Kasumi-1 (cell line): ENCODE measurements at places on chromosomes 11 and 22.

- no peak for DNase-seq
Measured at GRCh38 chr11:45879803-45880686, 5.4 kb upstream of the MAPK8IP1 start.

GRCh38 chr11:12200279-12200990 lies 90.0 kb downstream of the MICAL2 start:
- DNase-seq: no peak

DNA sequence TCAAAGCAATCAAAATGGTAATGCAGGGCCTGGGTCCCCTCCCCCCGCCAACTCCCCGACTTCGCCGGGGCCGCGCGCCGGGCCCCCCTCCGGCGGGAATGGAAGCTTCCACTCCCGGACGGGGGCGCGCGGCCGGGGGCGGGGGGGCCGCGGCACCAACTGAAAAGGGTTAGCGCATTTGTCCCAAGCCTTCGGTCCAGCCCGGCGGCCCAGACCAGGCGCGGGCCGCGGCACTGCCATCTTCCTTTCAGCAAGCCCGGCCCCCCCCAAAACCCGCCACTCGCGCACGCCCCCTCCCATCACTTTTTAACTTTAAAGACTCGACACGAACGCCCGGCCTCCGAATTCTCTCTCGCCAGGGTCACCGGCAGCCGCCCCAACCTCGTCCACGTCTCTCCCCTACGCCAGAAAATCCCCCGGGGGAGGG lies 2.8 kb downstream of the PHF21B start:
- DNase-seq: no peak

DNA sequence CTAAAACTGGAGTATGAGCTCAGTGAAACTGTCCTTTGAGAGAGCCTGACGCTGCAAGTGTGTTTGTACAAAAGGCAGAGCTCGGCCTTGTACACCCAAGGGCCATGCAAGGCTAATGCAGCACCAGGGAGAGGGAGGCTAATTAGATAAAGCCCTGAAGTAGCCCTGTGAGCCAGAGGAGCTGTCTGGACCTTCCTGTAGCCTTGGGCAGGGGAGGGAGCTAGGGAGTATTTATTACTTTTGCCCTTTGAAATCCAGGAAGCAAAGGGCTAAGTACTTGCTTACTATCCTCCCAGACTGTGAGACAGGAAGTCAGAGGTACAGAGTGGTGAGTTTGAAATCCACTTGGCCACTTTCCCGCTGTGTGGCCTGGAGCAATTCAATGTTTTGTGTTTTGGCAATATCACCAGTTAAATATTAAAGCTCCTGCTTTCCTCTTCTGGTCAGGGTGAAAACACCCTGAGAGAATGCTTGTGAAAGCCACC lies 10.2 kb upstream of the LDHA start:
- peak; percentile 54 for DNase-seq

DNA sequence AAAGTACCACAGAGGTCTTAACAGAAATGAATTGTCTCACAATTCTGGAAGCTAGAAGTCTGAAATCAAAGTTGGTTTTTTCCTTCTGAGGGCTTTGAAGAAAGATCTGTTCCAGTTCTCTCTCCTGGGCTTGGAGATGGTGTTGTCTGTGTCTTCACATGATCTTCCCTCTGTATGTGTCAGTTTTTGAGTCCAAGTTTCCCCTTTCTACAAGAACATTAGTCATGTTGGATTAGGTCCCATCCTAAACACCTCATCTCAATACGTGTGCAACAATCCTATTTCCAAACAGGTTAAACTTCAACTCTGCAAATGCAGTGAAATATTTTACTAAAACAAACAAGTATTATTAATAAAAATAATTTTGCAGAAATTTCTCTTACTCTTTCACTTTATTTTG lies 3.1 kb upstream of the PTS start:
- no peak for DNase-seq

DNA sequence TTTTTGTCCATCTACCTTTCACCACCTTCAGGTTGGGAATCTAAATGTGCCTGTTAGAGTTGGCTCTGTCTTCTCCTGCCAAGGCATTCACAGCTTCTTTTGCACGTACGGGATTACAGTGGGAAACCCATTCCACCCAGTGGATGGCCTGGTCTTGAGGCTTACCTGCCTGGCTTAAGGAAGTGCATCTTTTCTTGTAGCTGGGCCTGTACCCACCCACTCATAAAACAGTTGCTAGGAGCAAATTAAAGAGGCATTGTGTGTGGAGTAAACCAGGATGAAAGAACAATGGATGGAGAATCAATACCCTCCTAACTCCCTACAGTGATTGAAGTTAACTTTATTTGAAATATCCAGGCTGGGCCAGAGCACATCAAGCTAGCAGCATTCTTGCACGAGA lies 71.6 kb downstream of the TEAD1 start:
- DNase-seq: no peak

DNA sequence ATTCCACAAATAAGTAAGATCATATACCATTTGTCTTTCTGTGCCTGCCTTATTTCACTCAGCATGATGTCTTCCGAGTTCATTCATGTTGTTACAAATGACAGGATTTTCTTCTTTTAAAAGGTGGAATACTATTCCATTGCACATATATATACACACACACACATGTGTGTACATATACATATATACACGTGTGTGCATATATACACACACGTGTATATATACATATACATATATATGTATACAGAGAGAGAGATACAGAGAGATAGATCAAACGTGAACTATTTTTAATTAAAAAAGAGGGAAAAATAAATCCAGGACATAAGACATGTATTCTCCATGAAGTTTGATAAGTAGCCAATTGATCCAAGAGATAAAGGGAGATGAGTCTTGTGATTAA lies 108.1 kb downstream of the TRPC6 start:
- no peak for DNase-seq

- DNase-seq: no peak
Measured at GRCh38 chr11:2298131-2298794, 3.5 kb downstream of the C11orf21 start.

DNA sequence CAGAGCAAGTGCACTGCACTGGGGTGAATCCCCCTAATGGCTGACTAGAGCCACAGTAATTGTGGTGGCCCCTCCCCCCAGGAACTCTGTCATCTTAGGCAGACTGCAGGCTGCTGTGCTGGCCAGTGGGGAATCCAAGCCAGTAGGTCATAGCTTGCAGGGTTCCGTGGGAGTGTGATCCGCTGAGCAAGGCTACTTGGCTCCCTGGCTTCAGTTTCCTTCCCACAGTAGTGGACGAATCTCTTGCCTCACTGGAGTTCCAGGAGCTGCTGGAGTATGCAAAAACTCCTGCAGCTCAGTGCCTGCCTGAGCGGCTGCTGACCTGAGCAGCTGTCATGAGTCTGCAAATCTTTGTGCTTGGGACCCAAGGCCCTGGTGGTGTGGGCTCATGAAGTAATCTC lies 13.2 kb downstream of the OOSP3 start:
- DNase-seq: no peak

- peak; percentile 26 for DNase-seq
Measured at GRCh38 chr22:43343262-43343669, at the start of gene SCUBE1. SCUBE1 (minus strand) TSS chr22:43343372; CDS start chr22:43343261, 111 bp downstream.

DNA sequence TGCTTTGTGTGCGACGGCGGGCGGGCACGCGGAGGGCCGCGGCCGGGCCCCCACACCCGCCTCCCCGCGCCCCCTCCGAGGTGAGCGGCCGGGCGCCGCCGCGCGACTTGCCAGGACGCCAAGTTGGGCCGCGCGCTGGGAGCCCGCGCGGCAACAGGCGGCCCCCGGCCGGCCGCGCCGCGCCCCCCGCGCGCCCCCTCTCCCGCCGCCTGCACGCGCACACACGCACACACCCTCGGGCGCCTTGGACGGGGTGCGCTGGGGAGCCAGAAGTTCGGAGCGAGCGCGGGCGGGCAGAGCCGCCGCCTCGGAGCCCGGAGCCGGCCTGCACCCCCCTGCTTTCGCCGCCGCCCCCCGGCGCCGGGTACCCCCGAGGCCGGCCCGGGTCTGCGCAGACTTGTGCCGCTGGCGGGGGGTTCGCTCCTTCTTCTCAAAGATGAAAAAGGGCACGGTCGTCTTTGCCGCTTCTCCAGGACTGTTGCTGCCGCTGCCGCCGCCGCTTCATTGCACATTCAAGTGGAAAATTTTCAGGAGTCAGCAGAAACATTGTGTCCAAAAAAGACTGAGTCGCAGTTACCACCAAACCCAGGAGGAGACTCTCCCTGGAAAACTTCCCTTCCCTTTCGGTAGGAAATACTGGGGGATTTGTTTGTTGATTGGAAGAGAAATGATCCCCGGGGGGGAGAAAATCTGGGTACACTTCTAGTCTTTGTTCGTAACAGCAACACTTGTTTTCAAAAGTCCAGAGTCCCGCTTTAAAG lies 895 bp downstream of the TEAD1 start:
- no peak for DNase-seq

DNA sequence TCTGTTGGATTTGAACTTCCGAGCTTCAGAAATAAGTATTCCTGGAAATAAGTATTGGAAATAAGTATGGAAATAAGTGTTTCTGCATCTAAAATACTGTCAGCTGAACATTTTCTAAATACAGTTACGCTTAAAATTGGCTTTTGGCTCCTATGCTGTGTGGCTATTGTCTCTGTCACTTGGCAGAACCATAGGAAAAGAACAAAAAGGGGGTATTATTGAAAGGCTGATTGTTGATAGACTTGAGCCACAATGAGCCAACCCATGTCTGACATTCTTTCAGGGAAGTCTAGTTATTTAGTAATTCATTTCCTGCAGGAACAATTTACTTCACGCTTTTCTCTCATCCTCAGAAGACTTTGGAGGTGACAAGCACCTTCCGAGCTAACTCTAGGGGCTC lies 32.5 kb upstream of the LARGE1 start:
- DNase-seq: no peak

DNA sequence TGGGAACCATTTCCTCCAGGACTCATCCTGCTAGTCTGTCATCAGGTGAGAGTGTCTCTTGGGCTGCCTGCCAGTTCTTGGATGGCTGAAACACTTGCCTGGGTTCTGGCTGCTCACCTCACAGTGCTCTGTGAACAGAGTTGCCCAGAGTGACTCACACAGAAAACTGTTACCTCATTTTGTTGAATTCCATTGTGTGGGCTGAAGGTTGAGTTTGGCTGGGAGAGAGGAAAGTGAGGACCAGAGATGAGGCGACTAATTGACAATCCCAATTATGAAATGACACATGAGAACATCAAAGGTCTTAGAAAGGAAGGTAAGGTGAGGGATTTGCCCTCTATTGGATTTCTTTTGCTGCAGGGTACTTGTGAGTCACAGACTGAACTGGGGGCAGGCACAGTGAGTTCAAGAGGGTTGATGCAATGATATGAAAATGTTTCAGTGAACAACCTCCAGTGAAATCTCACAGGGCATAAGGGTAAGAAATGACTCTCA lies 20.2 kb upstream of the CALCB start:
- no peak for DNase-seq

DNA sequence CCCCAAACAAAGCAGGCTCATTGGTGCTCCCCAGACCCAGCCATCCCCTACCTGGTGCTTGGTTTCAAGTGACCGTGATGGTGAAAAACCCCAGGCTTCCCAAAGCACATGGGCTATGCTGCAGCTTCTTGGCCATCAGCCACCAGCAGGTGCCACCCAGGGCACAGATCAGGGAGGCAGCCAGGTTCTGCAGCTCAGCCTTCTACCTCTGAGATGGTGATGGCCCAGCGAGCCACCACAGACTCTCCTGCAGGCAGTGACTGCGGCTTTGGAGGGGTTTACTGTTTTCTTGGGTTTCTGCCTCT lies 70.0 kb upstream of the ALX4 start:
- no peak for DNase-seq

GRCh38 chr11:1777737-1778136 lies 14.0 kb upstream of the CTSD start:
- DNase-seq: peak; percentile 57

DNA sequence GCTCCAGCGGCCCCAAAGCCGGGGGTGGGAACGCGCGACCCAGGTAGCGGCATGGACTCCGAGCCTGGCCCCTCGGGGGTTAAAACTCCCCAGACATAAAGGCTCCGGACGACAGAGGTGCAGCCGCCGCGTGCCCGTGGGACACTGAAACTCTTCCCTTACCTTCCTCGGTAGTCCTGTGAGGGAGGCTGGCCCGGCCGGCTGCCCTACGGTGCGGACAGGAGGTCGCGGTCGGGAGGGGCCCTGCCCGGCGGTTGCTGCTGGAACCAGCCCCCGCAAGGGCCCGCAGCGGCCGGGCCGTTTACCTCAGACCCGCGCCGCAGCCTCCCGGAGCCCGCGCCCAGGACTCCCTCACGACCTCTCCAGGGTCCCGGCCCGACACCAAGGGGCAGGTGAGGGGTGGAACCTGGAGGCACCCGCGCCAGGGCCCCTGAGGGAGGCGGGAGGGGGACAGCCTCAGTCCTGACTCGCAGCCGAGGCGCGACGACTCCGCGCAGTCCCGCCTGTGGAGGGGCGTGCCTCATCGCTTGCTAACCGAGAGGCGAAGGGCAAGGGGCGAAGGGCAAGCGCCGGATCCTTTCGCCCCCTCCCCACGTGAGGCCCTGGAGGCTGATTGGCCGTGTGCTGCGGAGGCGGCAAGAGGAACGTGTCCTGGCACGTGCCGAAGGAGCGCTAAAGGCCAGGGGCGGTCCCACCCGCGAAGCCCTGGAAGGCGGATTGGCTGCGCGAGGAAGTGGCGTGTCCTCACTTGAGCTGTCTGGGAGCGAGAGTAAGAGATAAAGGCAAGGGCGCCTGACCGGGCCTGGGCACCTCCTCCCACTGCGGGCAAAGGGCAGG lies at the start of gene UPB1:
Gene UPB1 (plus strand): TSS at position 805 of the 837 bp plus-strand sequence. CDS start 72 bp downstream, outside the sequence.
- DNase-seq: no peak

DNA sequence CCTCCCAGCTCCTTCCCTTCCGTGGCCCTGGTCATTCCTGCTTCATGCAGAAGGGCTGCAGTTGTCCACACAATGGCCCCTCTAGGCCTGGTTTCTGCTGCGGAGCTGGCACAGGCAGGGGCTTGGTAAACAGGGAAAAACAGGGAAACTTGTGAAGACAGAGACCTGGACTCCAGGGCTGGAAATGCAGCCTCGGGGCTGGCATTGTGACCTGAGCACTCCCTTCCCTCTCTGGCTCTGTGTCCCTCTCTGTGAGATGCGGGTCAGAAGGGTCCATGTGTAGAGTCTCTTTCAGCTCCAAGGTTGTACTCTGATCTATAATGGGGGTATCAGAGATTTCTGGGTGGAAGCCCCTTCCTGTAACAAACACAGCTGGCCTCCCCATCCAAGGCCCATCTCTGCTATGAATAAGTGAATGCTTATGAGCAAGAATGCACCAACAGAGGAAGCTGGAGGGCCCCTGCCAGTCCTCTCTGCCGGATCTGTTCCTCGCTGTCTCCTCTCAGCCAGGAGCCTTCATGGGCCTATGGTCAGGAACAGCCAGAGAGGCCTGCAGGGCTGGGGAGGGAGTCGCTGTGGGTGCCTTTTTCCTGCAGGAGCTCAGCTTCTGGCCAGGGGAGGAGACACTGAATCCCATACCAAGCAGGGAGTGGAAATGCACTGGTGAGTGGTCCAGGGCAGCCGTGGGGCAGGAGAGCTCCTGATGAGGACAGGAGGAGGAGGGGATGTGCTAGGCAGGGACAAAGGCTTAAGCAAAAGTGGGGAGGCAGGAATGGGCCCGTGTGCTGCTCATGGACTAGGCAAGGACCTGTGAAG lies 6.7 kb upstream of the DERL3 start:
- DNase-seq: no peak

GRCh38 chr11:110571081-110571720 lies 141.0 kb downstream of the ARHGAP20 start:
- DNase-seq: no peak

- DNase-seq: no peak
Measured at GRCh38 chr11:45152740-45153595, 6.5 kb downstream of the PRDM11 start.
